ENCODE measurements at places on chromosomes 7 and 10.

- no peak for DNase-seq
Measured at GRCh38 chr10:84334811-84335210, 6.4 kb downstream of the CCSER2 start.

DNA sequence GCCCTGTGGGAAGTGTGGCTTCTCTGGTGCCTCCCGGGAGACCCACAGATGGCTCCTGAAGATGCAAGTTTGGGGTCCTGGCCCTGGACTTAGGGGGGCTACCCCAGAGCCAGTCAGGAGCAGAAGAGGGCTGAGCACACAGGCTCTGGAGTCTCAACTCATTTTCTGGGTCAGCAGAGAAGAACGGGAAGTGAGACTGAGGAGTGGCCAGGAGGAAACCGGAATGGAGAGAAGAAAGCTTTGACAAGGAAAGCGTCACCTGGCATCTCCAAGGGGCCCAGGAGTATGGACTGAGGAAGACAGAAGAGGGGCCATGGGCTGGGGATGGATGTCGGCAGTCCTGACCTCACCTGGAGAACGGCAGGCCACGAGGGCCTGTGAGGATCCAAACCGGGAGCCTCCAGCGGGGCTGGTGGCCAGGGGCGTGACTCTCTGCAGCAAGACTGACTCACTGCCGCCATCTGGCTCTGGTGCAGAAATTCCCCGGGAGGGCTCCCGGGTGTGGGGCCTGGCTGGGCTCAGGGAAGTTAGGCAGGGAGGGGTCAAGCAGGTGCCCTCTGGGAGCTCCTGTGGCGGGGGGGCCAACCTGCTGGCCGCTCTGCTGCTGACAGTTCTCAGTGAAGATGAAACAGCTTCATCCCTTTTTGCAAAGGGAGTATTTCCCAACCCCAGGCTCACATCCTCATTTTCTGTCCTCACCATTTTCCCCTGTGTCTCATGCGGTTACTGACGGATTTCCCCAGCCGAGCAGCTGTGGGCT, 23.6 kb downstream of the DAGLB start:
- no peak for DNase-seq

- no peak for DNase-seq
Measured at GRCh38 chr7:132045481-132045980, 489.1 kb upstream of the PODXL start.

DNA sequence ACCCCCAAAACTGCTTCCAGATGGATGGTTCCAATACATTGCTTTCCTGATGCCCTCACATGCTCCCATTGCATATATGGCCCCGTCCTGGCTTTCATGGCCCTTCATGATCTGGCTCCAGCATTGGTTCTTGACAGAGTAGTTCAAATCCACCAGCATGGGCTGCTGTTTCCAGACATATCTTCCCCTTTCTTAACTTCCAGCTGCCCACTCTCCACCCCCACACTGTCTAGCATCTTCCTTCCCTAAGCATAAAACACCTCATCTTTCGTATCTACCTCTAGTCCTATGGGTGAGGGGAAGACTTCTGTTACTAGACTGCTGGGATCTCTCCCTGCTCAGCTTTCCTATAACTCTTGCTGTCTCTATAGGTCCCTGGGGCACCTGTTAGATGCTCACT, 13.2 kb upstream of the GOLGA7B start:
- no peak for DNase-seq

GRCh38 chr10:74637685-74638084, 188.7 kb upstream of the KAT6B start:
- no peak for DNase-seq

- peak; percentile 57 for DNase-seq
Measured at GRCh38 chr10:61621605-61622051, 41.1 kb upstream of the CABCOCO1 start.
